Progenitor cell of endocrine pancreas (in vitro differentiated cells): ENCODE measurements at places on chromosomes 6 and 20.
A peak's percentile ranks its signal among the peaks of the same experiment; 100 is the strongest.

- no peak overlapping the region for H3K4me3 ChIP-seq
- H3K27me3 ChIP-seq, result peaks cover 6% of the 10 kb centered on the region
- H3K27ac ChIP-seq, result no peak overlapping the region
- DNase-seq, result no peak
These were observed 24.2 kb upstream of the TMX4 start for GRCh38 chr20:8043687-8044282.

DNA sequence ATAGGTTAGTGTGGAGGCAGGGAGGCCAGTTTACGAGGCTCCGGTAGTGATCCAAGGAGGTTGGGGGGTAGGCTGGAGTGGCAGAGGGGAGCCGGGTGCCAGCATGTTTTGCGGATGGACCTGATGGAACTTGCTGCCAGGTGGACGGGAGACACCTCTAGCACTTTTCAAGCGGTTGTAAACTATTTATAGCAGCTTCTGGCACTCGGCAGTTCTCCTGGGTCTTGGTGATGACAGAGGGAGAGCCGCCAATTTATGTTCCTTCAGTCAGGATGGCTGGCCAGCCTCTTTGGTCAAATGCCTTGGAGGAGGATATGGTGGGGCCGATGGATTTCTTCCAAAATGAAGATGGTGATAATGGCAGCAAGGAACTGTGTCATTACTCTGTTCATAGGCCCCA is 28.8 kb downstream of the TFAP2C start:
- peaks cover 10% of the 10 kb centered on the region for H3K27me3 ChIP-seq
- no peaks in the 10 kb centered on the region for H3K36me3 ChIP-seq
- H3K4me1 ChIP-seq, result no peaks in the 10 kb centered on the region
- no peak overlapping the region for H3K4me3 ChIP-seq
- no peak for DNase-seq

DNA sequence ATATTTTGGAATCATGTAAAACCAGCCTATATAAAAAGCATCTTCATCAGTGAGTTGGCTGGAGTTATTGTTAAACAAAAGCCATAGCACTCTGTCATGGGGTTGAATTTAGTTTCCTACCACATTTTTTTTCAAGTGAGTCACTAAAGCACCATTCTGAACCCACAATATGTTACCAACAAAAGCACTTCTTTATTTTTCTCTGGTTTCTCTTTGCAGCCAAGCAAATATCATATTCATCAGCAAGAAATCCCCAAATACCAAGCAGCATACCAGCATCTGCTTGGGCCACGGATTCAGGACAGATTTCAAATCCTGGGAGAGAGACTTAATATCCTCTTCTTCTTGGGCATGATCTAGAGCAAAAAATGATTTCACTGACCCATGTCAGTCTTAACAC is 441.4 kb downstream of the BCKDHB start:
- no peak overlapping the region for H3K4me3 ChIP-seq
- DNase-seq, result no peak
- H3K27ac ChIP-seq, result no peak overlapping the region
- H3K36me3 ChIP-seq, result no peaks in the 10 kb centered on the region

DNA sequence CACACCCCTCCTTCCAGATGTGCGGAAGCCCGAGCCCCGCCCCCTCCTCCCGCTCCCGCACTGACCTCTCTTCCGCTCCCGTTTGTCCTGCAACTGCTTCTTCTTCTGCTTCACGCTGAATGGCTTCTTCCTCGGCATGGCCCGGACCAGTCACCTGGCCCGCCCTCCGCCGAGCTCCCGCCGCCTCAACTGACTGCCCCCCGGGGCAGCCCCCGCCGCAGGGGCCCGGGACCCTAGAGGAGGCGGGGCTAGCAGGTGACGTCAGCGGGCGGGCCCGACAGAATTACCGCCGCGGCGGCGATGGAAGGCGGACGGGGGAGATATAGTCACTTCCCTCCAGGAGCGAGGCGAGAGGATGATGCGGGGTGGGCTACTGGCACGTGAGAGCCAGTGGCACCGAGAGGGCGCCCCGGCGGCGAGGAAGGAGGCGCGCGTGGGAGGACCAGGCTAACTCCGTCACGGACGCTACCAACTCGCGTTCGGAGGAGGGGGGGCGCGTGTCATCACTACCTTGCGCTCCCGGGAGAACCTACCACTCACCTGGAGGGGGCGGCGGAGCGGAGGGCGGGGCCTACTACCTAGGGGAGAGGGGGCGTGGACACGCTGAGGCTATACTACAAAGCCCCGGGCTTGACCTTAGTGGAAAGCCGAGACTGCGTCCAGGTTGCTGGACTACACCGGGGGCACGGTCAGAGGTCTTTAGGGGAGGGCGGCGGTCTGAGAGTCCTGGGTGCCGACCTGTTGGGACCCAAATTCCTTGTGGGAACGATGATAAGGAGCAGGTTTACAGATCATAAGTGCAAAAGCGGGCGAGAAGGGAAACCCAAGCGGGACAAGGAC is at the start of gene GNL1:
Gene GNL1, minus strand, starts transcription at position 424 of the 840 bp plus-strand sequence. Its CDS starts 286 bp downstream, at position 138.
- peak within 1 kb of the TSS; percentile 99 for H3K27ac ChIP-seq
- peaks cover 20% of the 10 kb centered on the region for H3K4me1 ChIP-seq
- H3K27me3 ChIP-seq, result no peaks in the 10 kb centered on the region

DNA sequence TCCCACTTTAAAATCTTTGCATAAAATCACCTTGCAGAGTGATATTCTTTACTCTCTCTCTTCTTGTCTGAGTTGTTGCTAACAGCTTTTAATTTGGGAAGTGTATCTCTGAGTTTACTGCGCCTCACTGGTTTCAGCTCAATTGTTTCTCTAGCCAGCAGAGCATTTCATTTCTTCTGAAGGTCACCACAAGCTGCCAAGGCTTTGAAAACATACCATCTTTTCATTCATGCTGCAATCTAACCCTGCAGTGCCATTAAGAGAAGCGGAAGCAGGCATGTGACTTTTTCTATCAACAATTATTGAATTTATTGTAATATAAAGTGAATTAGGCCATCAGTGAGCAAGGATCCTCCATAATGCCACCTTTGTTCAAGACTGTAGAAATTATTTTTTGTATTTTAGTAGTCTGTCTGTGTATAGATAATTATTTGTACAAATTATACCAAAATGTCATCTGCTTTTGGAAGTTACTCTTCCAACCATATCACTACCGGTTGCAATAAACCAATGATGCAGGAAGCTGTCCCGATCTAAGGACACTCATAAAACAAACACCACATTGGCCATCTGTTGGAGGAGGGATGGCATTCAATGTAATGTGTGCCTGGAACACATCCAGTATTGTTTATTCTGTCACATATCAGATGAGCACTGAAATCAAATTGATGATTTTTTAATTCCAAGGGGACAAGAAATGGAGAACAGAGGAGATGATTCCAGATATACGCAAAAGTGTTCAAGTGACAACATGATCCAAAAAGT is 26.8 kb downstream of the HS3ST5 start:
- no peaks in the 10 kb centered on the region for H3K4me1 ChIP-seq
- H3K4me3 ChIP-seq, result no peak overlapping the region
- no peak overlapping the region for H3K27ac ChIP-seq
- DNase-seq, result no peak
- H3K36me3 ChIP-seq, result no peaks in the 10 kb centered on the region
- no peaks in the 10 kb centered on the region for H3K27me3 ChIP-seq

DNA sequence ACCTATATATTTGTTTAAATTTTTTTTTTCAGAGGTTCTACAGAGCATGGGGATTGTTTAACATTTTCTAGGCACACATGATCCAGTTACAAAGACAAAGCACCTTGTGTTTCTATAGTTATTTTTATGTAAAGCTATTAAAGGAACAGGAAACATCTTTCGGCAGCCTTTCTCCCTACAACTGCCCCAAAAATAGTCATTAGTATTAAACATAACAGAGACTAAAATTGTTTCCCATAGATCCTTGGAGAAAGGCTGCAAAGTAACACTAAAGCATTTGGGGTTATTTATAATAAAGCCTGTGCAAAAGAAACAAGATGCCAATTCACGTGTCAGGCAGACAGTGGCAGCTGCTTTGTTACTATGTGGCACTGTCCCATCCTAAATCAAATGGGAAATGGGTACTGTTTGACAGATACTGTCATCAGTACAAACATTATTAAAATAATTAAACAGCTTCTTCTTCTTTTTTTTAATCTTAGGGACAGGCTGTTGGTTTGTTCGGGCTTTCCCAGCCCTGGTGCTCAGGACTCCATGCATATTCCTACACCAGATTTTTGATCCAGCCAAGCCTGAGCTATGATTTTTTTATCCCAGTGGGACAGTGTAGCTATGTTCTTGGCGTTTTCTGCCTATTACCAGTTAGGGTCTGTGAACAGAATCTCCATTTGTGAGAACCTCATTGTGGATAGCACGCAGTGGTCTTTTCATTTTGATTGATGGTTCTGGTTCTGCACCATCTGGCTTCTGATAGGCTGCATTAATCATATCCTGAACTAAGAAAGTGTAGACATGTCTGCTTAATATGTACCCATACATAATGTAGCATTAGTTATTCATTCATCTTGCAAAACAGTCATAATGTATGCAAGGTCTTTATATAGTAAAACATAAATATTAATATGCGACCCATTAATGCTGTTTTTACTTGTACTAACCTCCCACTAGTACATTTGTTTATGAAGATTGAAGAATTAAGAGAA is 460.4 kb upstream of the SOX4 start:
- DNase-seq, result no peak
- no peak overlapping the region for H3K4me3 ChIP-seq
- H3K27me3 ChIP-seq, result no peaks in the 10 kb centered on the region
- peaks cover 33% of the 10 kb centered on the region for H3K4me1 ChIP-seq

DNA sequence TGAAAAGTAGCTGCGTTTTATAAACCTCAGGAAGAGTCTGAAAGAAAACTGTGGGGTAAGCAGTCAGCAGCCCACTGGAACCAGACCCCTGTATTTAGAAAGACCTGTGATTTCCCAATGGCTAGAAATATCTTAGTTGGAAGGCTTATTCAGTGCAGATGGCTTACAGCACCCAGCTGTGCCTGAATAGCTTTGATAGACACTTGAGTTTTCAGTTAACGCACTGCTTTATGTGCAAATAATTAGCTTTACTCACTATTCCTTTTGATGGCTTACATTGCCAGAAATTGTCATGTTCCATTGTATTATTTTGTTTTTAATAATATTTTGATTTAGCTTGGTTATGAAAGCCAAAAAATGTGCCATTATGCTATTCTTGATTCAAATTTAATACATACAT is 465.3 kb upstream of the SYNCRIP start:
- H3K4me3 ChIP-seq, result no peak overlapping the region
- no peak for DNase-seq
- H3K4me1 ChIP-seq, result no peaks in the 10 kb centered on the region
- H3K36me3 ChIP-seq, result peaks cover 1% of the 10 kb centered on the region
- no peak overlapping the region for H3K27ac ChIP-seq

DNA sequence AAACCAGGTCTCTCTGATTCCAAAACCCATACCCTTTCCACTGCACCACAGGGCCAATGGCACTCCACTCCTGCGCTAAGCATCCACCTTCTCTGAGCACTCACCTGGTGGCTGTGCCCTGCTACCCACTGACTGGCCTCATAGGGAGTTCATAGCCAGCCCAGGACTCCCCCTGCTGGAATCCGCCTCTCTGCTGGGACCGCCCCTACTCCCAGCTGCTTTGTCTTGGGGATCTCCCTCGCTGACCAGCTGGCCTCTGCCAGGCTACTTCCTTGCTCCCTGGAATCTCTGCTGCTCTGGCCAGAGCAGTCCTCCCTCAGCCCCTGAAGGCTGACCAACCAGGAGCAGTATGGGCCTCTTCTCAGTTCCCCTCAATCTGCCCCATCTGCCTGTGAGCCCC is 129.7 kb downstream of the FAXC start:
- no peak overlapping the region for H3K27ac ChIP-seq
- H3K36me3 ChIP-seq, result no peaks in the 10 kb centered on the region
- no peaks in the 10 kb centered on the region for H3K27me3 ChIP-seq

DNA sequence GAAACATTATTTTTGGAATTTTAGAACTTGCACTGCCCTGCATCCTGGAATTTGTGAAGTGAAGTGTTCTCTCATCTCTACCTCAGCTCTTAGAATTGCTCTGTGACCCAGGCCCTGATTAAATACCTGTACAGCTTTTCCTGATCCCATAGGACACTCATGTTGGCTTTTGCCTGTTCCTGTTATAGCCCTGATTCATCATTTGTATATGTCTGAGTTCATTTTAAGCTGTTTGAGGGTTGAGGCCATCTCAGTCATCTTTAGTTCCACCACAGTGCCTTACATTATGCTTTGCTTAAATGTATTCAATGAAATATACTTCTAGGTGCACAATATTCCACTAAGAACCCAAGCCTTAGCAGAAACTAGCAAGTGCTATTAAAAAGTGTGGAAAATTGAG is 26.4 kb downstream of the ZFAND3 start:
- no peak for DNase-seq
- no peak overlapping the region for H3K4me3 ChIP-seq
- peaks cover 6% of the 10 kb centered on the region for H3K36me3 ChIP-seq

DNA sequence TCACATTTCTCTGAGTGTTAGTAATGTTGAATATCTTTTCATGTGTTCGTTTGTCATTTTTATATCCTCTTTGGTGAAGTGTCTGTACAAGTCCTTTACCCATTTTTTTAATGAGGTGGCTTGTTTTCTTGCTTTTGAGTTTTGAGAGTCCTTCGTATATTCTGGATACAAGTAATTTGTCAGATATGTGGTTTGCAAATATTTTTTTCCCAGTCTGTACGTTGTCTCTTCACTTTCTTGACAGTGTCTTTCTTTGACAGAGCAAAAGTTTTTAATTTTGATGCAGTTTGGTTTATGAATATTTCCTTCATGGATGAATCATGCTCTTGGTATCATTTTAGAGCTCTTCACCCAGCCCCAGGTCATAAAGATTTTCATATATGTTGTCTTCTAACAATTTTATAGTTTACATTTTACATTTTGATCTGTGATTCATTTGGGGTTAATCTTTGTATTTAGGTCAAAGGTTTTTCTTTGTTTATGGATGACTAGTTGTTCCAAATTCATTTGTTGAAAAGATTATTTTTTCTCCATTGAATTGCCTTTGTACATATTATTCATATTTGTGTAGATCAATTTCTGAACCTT is 152.5 kb downstream of the MRPL14 start:
- peaks cover 2% of the 10 kb centered on the region for H3K4me1 ChIP-seq
- peaks cover 58% of the 10 kb centered on the region for H3K27me3 ChIP-seq
- H3K4me3 ChIP-seq, result no peak overlapping the region
- no peaks in the 10 kb centered on the region for H3K36me3 ChIP-seq
- no peak for DNase-seq

GRCh38 chr6:91781946-91782345 is 1195.1 kb upstream of the MAP3K7 start:
- no peak for DNase-seq
- H3K27ac ChIP-seq, result no peak overlapping the region
- H3K27me3 ChIP-seq, result no peaks in the 10 kb centered on the region

- peaks cover 19% of the 10 kb centered on the region for H3K27me3 ChIP-seq
- no peak for DNase-seq
- H3K27ac ChIP-seq, result no peak overlapping the region
- H3K4me1 ChIP-seq, result no peaks in the 10 kb centered on the region
- H3K36me3 ChIP-seq, result no peaks in the 10 kb centered on the region
- H3K4me3 ChIP-seq, result no peak overlapping the region
These were observed 19.9 kb downstream of the SPINT3 start for GRCh38 chr20:45495501-45495941.

GRCh38 chr6:97563529-97563928 is 280.5 kb upstream of the MMS22L start:
- DNase-seq, result no peak
- no peak overlapping the region for H3K4me3 ChIP-seq
- H3K36me3 ChIP-seq, result no peaks in the 10 kb centered on the region
- no peaks in the 10 kb centered on the region for H3K27me3 ChIP-seq
- no peaks in the 10 kb centered on the region for H3K4me1 ChIP-seq
